ENCODE measurements at places on chromosomes 16 and 17.
A peak's percentile ranks its signal among the peaks of the same experiment; 100 is the strongest.

- no peak for DNase-seq
Observed at GRCh38 chr16:52553322-52553721, 6.4 kb upstream of the TOX3 start.

DNA sequence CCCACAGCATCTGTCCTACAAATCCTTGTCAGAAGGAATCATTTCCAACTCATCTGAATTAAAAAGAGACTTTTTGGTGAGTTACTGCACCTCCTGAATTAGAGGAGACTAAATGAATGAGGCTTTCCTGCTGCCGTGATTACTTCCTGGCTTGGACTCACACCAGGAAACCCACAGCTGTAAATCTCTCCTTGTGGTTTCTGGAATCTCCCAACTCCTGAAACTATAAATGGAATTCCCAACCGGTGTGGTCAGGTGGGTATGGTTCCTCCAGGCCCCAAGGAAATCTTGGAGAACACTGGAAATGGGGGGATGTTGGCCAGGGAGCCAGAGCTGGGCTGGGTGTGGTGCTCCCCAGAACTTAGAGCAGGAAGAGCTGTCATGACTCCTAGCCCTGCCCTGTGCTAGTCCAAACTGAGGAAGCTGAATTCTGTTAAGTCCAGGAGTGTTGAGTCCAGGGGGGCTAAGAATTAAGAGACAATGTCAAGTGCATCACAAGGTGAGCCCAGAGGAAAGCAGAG lies 216.4 kb downstream of the GSG1L start:
- DNase-seq: no peak

DNA sequence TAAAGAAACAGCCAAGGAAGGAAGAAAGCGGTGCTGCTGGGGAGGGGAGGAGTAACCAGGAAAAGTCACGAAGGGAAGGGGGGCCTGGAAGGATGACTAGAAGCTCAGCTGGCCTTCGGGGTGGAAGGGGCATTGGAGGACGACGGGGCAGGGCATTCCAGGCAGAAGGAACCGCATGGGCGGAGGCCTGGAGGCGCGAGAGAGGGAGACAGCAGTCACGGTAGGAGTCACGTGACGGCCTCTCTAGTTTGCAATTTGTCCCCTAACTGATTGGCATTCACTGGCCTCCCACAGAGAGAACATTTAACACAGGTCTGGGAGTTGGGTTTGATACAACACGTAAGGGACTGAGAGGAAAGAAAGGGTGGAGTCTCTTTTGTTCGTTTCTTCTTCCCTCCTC lies 63.9 kb downstream of the RTN4RL1 start:
- no peak for DNase-seq

DNA sequence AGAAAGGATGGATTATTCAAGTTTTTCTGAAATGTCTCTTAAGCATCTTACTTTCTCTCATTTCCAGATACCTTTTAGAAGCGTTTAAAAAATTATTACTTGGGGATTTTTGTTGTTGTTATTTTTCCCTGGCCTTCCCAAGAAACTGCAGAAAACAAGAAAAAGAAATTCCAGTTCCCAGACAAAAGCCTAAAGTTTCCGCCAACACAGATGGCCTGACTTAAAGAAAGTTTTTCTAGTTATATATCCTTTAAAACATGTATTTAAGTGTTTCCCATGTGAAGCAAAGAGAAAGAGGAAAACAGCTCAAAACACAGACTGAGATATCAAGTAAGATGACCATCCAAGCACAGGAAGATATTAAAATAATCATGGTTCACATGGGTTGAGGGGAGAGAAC lies 401.7 kb upstream of the MAF start:
- no peak for DNase-seq

- no peak for DNase-seq
Observed at GRCh38 chr17:77408284-77408683, 267.5 kb downstream of the SEC14L1 start.

GRCh38 chr17:72400863-72401262 lies 280.0 kb downstream of the SOX9 start:
- DNase-seq: no peak

- no peak for DNase-seq
Observed at GRCh38 chr16:85627526-85628264, 14.6 kb downstream of the GSE1 start.

DNA sequence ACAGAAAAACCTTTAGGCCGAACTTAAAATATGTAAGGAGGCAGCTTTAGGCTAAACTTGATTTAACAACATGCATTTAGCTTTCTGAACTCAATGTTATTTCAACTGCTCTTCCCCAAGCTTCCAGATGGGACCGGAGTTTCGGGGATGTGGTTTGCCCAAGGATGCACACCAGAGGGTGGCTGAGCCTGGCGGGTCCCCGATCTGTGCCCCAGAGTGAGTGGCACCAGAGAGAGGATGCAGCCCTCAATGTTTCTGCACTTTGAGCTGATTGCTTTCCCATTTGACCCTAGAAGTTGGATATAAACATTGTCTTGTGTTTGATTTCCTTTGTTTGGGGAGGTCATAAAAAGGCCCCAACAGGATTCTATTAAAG lies 348.0 kb upstream of the TNRC6C start:
- no peak for DNase-seq

- peak; percentile 53 for DNase-seq
Observed at GRCh38 chr17:78842881-78843565, 2.4 kb upstream of the USP36 start.

DNA sequence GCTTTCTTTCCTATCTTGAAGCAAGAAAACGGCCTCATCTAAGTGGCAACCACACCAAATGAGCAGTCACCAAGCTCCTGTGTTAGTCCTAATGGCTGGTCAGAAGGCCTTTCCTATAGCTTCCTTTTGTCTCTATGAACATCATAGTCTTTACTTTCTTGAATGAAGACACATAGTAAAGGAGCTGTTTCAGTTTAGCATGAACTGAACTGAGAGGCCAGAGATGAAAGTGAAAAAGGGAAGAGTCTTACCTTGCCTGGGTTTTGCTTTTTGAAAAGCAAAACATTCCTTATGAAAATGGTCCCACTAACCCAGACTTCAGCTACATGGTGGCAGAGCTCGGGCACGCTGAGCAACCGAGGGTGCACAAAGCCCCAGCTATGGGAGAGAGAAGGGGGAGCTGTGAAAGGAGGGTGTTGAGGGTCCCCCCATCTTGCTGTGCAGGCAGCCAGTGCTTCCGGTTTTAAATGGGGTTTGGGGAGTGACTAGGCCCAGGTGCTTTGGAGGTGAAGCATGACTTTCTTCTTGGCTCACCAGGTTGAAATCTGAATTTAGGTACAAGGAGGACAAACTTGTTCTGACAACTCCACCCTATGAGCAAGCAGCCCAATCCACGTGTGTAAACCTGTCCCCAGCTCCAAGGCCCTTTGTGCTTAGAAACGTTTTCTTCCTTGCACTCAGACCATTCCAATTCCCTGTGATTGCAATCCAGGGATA lies 9.1 kb upstream of the PSMC3IP start:
- DNase-seq: no peak

- DNase-seq: no peak
Observed at GRCh38 chr16:23668873-23669272, 9.8 kb upstream of the PLK1 start.

DNA sequence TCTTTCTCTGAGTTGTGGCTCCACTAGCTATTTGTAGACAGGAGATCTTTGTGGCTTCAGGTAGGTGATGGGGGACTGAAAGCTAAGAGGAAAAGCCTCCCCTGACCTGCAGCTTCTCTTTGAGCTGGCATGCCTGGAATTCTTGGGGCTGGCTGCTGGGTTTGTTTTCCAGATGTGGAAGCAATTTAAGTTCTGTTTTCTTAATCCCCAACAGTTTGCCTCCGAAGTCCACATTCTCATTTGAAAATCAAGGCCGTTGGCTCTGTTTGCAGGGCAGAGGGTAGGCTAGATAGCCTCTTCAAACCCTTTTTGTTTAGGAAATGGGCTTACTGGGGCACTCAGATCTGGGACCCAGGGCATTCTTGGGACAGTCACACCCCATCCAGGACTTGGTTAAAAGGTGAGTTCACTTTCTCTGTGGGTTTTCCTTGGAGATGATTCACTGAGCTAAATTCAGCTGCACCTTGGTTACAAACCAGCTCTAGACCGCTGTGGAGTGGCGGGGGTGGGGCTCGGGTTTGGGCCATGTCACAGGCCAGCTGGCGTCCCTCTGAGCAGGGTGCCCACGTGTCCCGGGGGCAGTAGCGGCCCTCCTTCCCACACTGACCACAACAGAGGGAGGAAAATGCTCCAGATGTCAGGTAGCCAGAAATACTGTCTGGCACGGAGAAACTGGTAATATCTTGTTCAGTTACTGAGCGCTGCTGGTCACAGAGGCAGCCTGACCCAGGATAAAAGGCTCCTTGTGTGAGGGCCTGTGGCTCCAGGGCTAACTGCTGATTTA lies 108.5 kb downstream of the RAB11FIP4 start:
- DNase-seq: no peak

DNA sequence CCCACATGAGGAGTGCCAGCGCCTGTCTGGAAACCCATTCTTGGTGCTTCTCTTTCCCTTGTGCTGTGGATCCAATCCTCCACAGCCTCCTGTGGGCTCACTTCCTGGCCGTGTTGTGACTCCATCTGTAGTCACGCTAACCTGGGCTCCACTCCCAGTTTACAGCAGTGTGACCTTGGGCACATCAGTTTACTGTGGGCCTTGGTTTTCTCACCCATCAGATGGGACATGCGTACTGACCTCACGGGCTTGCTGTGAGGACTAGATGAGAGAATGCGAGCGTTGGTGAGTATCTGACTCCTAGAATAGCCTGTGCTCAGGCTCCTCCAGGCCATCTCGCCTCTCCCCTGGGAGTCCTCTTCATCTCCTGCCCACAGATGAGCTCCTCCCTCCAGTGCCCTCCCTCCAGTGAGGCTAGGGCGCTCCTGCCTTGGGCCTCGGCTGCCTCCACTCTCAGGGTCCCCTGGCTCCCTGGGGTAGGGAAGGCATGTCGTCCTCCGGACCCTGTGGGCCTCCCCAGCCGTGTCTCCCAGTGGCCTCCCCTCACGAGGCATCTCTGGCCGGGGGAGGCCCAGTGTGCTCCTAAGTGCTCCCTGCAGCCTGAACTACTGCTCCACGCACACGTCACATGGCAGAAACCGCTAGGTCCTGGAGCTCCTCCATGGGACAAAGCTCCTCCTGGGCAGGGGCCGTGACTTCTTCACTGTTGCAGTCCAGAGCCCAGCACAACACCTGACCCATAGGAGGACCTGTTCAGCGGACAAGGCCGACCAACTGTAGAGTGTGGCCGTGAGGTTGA lies 5.2 kb upstream of the FOXJ1 start:
- DNase-seq: no peak

DNA sequence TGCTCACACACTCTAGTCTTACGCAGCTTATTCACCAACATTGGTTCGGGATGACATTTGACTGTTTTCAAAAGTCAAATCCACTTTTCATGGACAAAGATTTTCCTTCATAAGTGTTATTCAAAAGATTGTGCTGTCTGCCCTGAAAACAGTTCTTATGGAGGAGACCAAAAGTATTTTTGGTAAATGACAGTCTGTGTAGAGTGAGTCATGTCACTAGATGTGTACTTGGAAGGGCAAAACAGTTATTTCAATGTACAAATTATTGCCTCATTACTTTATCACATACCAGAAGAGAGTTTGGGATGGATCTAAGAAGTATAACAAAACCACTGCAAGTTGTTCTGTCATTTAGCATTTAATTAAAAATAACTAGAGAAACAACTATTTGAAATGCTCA lies 265.6 kb downstream of the CDH13 start:
- no peak for DNase-seq

DNA sequence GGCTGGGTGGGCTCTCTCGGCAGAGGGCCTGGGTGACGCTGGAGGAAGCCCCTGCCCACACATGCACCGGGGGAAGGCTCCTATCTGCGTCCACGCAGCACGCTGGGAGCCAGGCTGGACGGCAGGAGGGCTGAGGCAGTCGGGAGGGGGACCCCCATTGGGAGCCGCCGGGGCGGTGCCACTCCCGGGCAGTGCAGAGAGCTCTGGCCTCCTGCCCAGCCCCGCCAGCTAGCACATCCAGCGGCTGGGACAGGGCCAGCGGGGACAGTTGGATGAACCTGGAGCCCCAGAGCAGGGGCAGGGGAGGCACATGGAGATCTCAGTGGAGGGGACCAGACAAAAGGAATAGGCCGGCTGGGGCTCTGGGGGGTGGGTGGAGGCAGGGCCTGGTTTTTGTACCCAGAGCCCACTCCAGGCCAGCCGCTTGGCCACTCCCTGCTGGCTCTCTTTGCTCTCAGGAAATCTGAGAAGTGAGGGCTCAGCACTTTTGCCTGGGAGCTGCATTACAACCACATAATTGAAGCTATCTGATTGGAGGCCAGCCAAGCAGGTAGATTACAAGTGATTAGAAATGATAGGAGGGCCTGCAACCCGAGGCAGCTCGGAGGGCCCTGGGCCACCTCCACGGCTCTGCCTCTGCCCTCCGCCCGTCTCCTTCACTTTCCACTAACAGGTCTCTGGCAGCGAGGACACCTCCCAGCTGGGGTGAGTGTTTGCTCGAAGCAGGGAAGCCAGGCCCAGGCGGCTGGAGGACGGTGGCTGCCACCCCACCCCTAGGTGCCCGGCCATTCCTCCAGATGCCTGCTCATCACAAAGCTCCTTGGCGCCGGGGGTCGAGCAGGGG lies 40.1 kb downstream of the ENGASE start:
- no peak for DNase-seq

DNA sequence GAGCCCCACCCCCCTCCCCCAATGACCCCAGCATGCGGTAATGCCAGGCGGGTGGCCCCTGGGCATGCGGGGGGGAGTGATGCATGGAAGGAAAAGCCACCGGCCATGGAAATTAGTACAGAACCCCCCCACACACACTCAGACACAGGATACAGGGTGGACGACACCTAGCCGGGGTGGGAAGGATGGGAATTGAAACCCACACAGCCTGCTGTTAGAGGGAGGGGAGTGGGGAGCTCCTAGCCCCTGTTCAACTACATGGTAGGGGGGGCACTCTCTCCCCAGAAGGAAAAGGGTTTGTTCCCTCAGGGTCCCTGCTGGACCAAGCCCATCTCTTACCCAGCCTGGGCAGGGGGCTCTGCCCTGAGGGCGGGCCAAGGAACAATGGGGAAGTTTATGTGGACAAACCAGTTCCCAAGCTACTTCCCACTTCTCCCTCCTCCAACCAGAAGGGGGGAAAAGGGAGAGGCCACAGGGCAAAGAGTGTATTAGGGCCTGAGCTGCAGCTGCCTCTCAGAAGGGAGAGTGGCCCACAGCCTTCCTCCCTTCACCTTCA lies 5.2 kb downstream of the TMUB2 start:
- DNase-seq: no peak

GRCh38 chr17:42535155-42536047 lies 640 bp upstream of the NAGLU start:
- DNase-seq: no peak

DNA sequence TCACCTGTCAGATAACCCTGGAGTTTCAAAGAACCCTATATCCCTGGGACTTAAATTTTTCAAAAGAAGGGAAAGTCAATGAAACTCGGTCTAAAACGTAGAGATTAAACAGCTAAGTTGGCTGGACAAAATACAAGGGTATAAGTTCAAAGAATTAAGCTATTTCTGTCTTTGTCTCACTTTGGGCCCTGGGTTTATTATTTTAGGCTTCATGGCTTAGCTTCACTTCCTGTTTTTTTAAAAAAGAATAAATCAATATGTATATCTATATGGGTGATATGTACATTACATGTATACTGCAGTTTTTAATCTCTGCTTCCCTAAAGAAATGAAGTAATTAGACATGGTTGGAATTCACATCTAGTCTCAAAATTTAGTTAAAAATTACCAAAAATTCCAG lies 132.3 kb downstream of the TRIM37 start:
- no peak for DNase-seq
